ENCODE measurements at places on chromosomes 11 and 22.

- DNase-seq = no peak
Measured at GRCh38 chr11:285021-285893, 3.7 kb upstream of the PGGHG start.

- no peak for DNase-seq
Measured at GRCh38 chr11:36249246-36249645, 40.0 kb downstream of the COMMD9 start.

DNA sequence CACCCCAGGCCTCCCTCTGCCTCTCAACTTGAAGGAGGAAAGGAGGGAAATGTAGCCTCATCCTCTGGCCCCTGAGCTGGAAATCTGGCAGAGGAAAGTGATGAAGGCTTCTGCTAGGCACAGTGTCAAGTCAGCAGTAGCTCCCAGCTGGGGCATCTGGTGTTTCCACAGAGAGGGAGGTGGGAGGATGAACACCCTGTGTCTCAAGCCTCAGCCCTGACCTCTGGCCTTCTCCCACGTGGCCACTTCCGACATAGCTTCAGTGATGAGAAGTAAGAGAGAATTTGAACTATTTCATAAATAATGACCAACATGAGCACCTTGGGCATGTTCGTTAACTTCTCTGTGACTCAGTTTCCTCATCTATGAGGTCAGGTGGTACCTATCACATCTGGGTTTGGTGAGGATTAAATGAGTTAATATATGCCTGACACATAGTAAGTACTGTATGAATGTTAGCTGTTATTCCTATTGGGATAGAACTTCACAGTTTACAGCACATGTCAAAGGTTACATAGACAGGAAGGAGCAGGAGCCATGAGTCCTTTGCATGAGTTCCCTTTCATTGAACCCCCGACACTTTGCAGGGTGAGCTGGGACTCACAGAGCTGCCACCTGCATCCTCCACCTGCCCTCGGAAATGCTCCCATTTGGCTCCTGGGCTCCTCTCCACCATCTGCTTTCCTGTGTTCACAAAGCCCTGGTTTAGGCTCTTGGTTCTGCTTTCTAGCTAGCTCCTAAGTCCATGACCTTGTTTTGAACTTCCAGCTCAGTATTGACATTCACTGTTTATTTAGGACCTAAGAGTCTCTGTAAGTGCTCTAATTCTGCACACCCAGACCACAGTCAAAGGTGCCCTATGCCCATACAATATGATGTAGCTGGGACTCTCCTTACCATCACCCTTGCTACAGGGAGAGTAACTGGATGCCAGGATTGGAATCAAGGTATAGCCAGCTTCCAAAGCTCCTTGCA is 61.7 kb downstream of the CSNK2A3 start:
- DNase-seq = no peak

- no peak for DNase-seq
Measured at GRCh38 chr11:70032943-70033710, 45.0 kb upstream of the ANO1 start.

GRCh38 chr22:45880716-45881523 is 96.0 kb downstream of the WNT7B start:
- DNase-seq = no peak

GRCh38 chr11:107716884-107717532 is 5.2 kb upstream of the SLN start:
- DNase-seq = no peak

GRCh38 chr11:2923446-2924375 is 5.5 kb downstream of the PHLDA2 start:
- DNase-seq = no peak

DNA sequence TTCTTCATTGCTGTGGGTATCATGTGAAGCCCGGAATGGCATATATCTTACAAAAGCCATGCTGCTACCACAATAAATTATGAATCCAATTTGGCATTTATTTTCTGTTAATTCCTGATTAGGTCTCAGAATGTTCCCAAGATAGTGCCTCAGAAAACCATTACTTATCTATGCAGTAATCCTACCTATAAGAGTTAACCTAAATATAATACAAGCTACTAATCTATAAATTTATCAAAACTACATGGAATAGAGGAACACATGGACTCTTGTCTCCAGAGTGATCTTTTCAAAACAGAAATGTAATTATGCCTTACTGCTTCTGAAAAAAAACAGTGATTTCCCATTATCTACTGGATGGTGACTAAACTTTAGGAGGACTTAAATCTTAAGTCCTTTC is 687.8 kb upstream of the ANO5 start:
- no peak for DNase-seq

DNA sequence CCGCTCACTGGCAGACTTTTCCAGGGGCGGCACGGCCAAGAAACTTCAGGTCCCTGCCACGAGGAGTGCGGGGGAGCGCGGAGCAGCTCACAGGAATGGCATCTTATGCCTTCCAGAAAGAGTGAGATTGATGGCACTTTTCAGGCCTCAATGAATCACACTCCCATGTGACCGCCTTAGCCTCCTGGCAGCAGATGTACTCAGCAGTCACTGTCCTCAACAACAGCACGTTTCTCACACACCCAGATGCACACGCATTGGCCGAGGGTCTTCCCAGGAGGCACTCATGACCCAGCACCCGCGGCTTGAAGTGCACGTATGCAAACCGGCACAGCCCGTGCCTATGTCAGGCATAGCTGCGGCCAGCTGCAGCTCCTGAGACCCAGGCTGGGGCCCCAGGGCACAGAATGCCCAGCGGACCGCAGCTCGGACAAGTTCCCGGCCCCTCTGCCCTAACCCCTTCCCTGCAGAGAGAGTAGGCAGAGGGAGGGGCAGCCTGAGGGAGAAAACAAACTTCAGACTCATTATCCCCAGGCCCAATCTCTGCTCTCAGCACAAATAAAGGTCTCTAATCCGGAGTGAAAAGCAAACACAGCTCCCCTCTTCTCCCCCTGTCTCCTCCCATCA is 48.3 kb downstream of the RPUSD4 start:
- DNase-seq = no peak

GRCh38 chr22:49971232-49972162 is 10.9 kb downstream of the PIM3 start:
- DNase-seq = no peak

GRCh38 chr11:1530686-1531448 is 41.2 kb downstream of the DUSP8 start:
- no peak for DNase-seq

DNA sequence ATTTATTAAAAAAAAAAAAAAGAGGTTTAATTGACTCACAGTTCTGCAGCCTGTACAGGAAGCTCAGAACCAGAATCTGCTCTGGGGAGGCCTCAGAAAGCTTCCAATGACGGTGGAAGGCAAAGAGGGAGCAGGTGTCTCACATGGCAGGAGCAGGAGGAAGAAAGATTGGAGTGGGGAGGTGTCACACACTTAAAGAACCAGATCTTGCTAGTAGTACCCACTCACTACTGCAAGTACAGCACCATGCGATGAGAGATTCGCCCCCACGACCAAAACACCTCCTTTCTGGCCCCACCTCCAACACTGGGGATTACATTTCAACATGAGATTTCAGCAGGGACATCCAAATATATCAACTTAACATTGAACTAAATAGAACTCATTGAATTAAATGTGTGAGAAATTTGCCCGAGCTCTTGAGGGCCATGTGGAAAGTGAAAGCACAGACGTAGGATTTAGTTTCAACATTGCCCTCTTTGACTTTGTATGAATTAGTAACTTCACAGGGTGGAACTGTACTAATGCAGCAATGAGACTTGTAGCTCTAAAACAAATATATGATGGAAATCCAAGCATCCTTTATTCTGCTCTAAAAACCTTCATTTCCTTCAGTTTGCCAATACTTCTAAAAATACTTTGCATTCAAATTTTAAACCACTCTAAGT is 628.2 kb downstream of the FAM181B start:
- DNase-seq = no peak

- no peak for DNase-seq
Measured at GRCh38 chr11:17036666-17037658, 22.7 kb upstream of the PLEKHA7 start.

DNA sequence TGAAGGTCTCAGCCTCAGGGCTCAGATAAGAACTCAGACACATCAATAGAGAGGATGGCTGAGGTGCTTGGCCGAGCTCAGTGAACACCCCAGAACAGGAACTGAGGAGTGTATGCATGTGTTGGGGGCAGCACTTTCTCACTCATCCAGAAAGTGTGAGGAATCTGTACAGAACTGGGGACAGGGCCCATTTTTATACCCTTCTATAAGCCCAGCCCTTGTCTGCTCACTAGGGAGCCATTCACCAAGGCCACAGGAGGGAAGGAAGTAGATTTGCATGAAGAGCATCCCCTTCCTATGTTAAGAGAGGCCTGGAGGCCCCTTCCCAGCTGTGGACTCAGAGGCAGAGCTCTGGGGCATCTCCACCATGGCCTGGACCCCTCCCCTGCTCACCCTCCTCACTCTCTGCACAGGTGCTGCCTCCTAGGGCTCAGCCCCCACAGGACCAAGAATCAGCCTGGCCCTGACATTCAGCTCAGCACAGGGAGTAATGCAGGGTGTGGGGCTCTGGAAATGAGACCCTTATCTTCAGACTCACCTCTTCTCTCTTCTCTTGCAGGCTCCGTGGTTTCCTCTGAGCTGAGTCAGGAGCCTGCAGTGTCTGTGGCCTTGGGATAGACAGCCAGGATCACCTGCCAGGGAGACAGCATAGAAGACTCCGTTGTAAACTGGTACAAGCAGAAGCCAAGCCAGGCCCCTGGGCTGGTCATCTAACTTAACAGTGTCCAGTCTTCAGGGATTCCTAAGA is 39.9 kb upstream of the GGTLC2 start:
- no peak for DNase-seq

- no peak for DNase-seq
Measured at GRCh38 chr11:955154-956063, 29.7 kb downstream of the AP2A2 start.

DNA sequence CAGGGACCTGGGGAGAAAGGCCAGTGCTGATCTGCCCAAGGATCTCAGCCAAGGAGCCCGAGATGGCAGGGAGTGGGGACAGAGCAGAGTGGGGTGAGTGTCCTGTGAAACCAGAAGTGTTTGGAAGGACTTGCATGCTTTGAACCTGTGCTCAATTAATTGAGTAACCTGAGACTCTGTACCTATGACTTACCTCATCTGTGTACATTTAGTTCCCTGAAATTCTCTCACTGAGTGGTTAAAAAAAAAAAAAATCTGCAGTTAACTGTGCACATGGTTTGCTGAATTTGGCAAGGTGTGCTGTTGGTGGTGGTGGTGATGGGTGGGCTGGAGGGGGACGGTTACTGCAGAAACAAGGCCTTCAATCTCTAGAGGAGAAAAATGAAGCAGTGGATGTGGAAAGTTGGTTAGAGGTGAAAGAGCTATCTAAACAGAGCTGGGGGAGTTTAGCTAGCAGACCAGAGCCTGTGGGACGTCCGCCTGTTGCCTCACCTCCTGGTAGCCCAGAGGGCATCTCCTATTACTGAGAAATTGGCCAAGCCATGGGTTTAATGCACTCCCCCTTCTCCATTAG is 8.3 kb upstream of the SORL1-AS1 start:
- DNase-seq = no peak

GRCh38 chr22:42951093-42951710 is 63.7 kb downstream of the PACSIN2 start:
- DNase-seq = no peak
